Calu3 (cell line): ENCODE measurements at places on chromosomes 7 and 10. TPM values are rescaled to one million over a fixed set of nuclear protein-coding genes. Genes with fewer than 3 reads are reported as not detected.

GRCh38 chr7:4659551-4660286 is 22.4 kb upstream of the FOXK1 start:
- H3K27ac ChIP-seq = no peak overlapping the region
- no peaks in the 10 kb centered on the region for H3K36me3 ChIP-seq
- H3K27me3 ChIP-seq = no peaks in the 10 kb centered on the region
- no peak for DNase-seq

TLL2 gene
- total RNA-seq = 0.44 and 0.66 TPM in 2 replicates

DNA sequence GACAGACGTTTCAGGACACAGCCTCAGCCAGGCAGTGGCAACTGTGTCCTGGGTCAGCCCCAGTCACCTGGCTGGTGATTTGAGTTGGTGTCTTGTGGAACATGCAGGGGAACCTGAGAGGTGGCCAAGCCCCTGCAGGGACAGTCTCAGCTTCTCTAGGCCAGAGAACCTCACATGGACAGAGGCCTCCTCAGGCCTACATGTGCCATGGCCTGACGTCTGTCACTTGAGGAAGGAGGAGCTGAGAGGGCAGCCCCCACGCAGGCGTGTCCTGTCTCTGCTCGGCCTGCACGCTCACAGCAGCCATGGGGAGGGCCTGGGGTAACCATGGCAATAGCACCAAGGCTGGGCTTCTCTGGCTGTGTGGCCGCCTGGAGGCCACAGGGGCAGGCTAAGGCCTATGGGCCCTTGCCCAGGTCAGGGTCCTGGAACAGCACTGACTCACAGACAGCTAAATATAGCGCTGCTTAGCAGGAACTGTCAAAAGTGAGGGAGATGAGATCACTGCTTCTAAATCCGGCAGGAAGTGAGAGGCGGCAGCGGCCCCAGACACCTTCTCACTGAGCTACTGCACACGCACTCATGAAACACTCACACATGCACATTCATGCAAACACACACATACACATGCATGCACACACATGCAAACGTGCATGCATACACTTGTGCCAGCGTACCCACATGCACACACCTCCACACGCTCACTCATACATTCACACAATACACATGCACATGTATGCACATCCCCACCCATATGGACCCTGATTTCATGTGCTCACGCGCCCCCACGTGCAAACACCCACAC is 57.0 kb downstream of the YKT6 start:
- H3K4me3 ChIP-seq = no peak overlapping the region
- DNase-seq = peak; percentile 59
- H3K27me3 ChIP-seq = peaks cover 16% of the 10 kb centered on the region
- no peaks in the 10 kb centered on the region for H3K36me3 ChIP-seq
- no peak overlapping the region for H3K27ac ChIP-seq

SCART1 gene
- 1.8 and 2.2 TPM in 2 replicates for total RNA-seq

- peaks cover 66% of the 10 kb centered on the region for H3K36me3 ChIP-seq
- no peak overlapping the region for H3K4me3 ChIP-seq
- no peaks in the 10 kb centered on the region for H3K4me1 ChIP-seq
- DNase-seq = no peak
- H3K27ac ChIP-seq = no peak overlapping the region
- no peaks in the 10 kb centered on the region for H3K27me3 ChIP-seq
Observed at GRCh38 chr7:2383543-2384274, 19.7 kb upstream of the CHST12 start.

- H3K36me3 ChIP-seq = no peaks in the 10 kb centered on the region
- no peaks in the 10 kb centered on the region for H3K27me3 ChIP-seq
- no peak for DNase-seq
- H3K27ac ChIP-seq = no peak overlapping the region
- H3K4me3 ChIP-seq = no peak overlapping the region
- peaks cover 57% of the 10 kb centered on the region for H3K4me1 ChIP-seq
Observed at GRCh38 chr7:29139191-29139590, 7.1 kb downstream of the CPVL start.

- H3K27ac ChIP-seq = peak overlapping the region; percentile 100
- no peak for DNase-seq
- peaks cover 84% of the 10 kb centered on the region for H3K36me3 ChIP-seq
- peaks cover 9% of the 10 kb centered on the region for H3K4me1 ChIP-seq
Observed at GRCh38 chr7:105011831-105012502, 2.0 kb upstream of the KMT2E start.

GRCh38 chr10:11210211-11210922 is 192.7 kb downstream of the CELF2 start:
- DNase-seq = no peak
- H3K27ac ChIP-seq = no peak overlapping the region

DNA sequence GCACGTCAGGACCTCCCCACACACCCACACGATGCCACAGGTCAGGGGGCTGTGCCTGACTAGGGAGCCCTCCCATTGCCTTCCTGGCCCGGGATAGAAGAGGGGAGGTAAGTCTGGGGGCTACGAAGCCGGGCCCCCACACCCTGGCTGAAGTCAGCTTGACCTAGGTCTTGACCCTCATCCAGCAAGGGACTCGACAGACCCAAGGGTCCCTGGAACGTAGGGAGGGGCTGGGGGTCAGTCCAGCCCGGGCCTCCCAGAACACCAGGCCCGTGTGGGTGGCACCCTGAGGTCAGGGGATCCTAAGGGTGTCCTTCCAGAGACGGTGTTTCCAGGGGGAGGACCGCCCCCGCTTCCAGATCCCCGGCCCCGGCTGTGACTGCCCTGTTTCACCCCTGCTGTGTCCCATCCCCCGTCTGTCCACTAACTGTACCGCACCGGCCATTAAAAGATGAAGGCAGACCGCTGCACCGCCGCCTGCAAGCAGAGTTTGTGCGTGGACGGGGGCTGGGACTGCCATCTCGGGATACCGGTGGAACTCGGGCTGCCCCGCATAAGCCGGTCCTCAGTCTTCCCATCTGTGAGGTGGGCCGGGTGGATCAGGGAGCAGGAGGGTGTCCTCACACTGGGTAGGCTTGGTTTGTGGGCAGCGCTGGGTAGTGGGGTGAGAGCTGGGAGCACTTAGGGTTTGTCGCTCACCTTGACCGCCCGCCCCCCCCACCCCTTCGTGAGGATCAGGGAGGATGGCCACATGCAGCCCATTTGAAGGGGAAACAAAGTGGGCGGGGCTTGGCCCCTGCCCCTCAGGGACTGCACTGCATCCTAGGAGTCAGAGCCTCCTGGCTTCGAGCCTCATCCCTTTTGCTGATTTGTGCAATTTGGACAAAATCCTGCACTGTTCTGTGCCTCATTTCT is 21.1 kb downstream of the SLC29A4 start:
- peaks cover 50% of the 10 kb centered on the region for H3K27me3 ChIP-seq
- no peak for DNase-seq
- H3K27ac ChIP-seq = no peak overlapping the region
- peaks cover 45% of the 10 kb centered on the region for H3K36me3 ChIP-seq

GRCh38 chr7:37531225-37531624 is 82.6 kb upstream of the ELMO1 start:
- H3K4me1 ChIP-seq = no peaks in the 10 kb centered on the region
- H3K27me3 ChIP-seq = peaks cover 8% of the 10 kb centered on the region
- no peak for DNase-seq
- no peak overlapping the region for H3K4me3 ChIP-seq

POU6F2 gene
- total RNA-seq = 0.54 and 0.64 TPM in 2 replicates

DNA sequence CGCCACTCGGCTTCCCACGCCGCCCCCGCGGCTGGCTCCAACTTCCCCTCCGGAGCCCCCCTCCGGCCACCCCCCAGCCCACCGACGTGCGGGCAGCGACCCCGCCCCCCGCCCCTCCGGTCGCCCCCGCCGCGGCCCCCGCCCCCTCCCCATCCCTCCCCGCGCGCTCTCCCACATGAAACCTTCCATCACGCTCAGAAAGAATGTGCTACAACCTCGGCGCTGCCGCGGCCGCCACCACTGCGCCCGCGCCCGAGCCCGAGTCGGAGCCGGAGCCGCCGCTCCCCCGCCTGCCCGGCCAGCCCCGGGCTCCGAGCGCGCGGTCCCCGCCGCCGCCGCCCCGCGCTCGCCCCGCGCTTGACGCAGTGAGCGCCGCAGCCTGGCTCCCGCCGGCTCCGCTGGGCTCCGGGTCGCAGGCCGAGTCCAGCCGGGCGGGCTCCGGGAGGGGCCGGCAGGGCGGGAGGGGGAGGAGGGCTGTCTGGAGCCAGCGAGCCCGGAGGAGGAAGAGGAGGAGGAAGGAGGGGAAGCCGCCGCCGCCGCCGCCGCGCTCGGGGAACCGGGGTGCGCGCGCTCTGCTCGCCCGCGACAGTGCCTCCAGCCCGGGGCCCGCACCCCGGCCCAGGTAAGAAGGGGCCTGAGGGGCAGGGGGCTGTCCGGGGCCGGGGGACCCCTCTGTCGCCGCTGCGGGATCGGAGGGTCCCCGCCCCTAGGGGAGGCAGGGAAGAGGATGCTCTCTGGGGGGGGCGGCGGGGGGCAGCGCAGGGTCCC is 4.3 kb upstream of the ELFN1 start:
- H3K4me3 ChIP-seq = no peak overlapping the region
- peaks cover 79% of the 10 kb centered on the region for H3K27me3 ChIP-seq
- DNase-seq = peak; percentile 54

DNA sequence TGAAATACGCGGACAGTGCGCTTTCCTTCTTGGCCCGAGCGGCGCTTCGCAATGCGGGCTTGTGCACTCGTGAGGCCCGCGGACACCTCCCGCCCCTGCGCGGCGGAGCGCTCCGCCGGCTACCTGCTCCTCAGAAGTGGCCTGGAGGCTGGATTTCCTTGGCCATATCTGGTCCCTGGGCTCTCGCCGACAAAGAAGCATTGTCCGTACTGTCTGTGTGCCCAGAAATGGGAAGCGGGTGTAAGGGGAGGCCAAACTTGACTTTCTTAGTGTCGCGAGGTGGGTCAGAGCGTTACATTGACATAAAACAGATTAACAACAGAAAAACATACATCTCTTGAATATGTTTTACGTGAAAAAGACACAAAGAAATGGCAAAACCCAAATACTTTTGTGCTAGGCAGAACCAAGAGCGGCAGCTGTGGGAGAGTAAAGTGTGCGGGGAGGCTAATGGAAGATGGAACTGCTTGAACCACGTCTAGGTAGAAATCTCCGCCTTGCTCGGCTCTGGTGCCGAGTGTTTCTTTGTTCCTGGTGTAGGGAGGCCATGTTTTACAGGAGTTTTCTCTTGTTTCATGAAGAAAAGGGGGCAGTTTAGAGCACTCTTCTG is 1.4 kb downstream of the LANCL2 start:
- peak; percentile 31 for DNase-seq
- H3K27ac ChIP-seq = peak overlapping the region; percentile 100
- peaks cover 11% of the 10 kb centered on the region for H3K4me1 ChIP-seq
- H3K4me3 ChIP-seq = peak overlapping the region; percentile 99
